T-helper 9 cell (primary cell): ENCODE measurements at places on chromosomes 16 and 17.

DNA sequence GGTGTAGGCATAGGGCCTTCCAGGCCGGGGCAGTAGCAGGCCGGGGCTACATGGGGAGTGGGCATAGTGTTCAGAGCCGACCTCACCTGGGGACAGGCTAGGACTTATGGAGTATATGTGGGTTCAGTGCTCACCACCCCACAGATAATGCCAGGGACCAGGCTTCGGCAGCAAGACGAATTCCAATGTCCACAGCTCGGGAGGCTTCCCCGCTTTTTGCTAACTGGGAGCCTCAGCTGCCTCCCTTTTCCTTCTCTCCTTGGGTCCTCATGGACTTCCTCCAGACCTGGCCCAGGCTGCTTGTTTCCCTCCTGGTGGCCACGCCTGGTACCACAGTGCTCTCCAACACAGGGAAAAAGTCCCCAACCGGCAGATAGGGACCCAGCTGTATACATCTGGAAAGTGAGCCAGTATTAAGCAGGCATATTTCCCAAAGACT is 20.1 kb upstream of the SLC46A1 start:
- DNase-seq = no peak

DNA sequence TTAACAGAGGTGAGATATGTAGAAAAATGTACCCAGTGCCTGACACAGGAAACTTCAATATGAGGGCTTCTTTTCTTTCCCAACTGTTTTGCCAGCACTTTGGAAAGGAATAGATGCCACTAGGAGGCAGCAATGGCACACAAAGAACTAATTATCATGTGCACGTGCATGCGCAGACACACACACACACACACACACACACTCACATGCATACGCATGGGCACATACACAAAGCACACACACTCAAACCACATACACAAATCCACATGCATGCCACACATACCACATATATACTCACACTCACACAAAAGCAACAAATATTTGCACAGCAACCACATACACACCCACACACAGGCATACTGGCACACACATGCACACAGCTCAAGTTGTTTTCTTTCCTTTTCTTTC is 8.8 kb upstream of the CEP112 start:
- DNase-seq = no peak

- DNase-seq = peak; percentile 65
Observed at GRCh38 chr16:4183237-4184037, 58.4 kb downstream of the SRL start.

DNA sequence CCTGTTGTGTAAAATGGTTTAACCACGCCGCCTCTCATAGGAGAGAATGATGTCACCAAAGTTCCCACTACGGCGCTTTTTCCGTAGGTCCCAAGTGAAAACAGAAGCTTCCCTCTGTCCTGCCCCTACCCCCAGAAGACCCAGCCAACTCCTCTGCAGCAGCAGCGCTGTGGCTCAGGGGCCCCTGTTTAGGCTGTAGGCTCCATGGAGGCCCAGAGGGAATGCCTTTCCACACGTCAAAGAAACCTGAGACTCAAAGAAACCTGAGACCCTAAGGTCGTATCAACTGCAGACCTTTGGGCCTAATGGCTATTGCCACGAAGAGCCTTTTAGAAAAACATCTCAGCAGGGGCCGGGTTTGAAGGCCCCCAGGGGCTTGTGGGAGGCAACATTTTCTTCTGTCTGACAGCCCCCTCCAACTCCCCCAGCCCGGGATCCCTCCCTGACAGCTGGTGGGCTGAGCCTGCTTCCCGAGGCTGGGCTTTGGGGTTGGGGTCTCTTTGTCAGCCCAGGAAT is 43.1 kb upstream of the MEAK7 start:
- DNase-seq = no peak

- no peak for DNase-seq
Observed at GRCh38 chr16:680967-681745, 946 bp downstream of the STUB1 start.

- DNase-seq = no peak
Observed at GRCh38 chr17:381516-381915, 28.9 kb upstream of the RPH3AL start.

GRCh38 chr16:56998861-56999260 is 9.5 kb downstream of the NLRC5 start:
- no peak for DNase-seq

GRCh38 chr17:40707745-40708144 is 4.2 kb upstream of the KRT24 start:
- DNase-seq = no peak

DNA sequence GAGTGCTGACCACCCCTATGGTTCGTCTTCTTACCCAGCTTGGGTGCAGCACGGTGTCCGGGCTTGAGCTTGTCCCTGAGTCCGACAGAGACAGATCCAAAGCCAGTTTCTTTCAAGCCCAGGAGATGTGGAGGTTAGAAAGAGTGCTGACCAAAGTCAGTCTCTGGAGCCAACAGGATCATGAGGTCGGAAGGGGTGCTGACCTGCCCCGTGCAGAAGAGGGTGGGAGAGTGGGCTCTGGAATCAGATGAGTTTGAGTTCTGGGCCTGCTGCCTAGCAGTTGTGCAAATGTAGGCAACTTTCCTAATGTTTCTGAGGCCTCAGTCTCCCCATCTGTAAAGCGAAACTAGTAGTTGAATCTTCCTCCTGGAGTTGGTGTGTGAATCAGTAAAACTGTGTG is 24.5 kb downstream of the NKD1 start:
- no peak for DNase-seq

- DNase-seq = peak; percentile 39
Observed at GRCh38 chr16:15650698-15651171, 690 bp downstream of the NDE1 start.

- no peak for DNase-seq
Observed at GRCh38 chr17:80000136-80000535, 35.5 kb downstream of the TBC1D16 start.

DNA sequence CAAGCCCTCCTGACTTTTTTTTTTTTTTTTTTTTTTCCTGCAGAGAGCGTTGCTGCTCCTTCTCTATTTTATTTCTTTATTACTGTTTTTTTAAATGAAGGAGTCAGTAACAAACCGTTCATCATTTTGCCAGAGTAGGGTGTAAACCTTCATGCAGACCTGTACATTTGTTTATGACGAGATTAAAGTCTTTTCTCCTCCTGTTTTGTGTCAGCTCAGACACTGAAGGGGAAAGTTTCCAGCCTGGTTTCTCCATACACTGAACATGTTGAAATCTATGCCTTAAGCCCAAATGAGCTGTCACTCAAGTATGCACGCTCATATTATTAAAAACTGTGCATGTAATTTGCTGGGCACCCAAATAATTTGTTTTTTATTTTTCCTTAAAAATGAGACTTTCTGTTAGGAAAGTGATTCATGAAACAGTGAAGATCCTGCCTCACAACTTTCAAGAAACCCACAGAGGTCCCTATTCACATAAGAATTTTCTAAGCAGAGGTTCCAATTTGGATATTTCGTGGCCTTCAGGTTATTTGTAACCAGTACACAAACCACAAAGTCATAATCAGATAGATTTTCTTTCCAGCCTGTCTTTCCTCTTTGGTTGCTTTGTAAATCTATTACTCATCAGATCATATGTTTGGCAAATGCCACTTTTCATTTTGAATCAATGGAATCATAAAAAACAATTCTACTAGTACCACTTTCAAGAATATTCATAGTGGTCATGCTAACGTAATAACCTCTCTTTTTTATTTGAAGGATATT is 700.3 kb downstream of the MAF start:
- DNase-seq = no peak

GRCh38 chr16:4664538-4665418 is 28.6 kb upstream of the NUDT16L1 start:
- peak; percentile 47 for DNase-seq

DNA sequence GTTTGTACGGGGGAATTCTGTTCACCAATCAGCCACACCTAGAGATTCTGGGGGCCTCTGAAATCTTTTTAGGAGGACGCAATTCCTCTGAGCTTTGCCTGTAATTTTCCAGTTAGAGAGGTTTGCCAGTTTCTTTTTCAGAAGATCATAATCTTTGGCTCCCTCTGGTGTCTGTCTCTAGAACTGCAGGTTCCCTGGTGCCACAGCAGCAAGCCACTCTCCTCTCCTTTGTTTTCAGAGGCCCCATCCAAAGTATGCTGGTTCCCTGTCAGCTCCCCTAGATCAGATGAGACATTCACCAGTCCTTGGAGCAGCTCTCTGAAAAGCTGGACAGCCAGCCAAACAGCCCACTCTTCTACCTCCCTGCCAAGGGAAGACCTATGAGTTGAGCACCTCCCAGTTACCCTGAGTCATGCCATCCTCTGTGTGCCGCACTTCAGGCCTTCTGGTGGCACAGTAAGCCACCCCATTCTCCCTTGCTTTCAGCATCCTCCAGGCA is 36.1 kb downstream of the RNF112 start:
- peak; percentile 66 for DNase-seq

- DNase-seq = peak; percentile 43
Observed at GRCh38 chr17:64130559-64131001, 636 bp upstream of the ERN1 start.

DNA sequence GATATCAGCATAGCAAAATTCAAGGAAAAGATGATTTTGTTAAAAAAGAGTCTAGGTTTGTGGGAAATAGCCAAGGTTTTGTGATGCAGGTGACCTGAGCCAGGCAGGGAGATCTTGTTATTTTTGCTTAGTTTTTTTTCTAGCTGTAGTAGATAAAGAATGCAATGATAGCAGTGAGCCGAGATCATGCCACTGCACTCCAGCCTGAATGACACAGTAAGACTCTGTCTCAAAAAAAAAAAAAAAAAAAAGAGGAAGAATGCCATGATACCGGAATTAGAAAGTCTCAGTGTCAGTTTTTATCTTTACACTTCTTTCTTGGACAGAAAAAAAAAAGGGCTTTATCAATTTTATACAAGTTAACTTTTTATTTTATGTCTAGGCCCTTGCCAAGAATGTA is 27.5 kb downstream of the TMEM238L start:
- no peak for DNase-seq

DNA sequence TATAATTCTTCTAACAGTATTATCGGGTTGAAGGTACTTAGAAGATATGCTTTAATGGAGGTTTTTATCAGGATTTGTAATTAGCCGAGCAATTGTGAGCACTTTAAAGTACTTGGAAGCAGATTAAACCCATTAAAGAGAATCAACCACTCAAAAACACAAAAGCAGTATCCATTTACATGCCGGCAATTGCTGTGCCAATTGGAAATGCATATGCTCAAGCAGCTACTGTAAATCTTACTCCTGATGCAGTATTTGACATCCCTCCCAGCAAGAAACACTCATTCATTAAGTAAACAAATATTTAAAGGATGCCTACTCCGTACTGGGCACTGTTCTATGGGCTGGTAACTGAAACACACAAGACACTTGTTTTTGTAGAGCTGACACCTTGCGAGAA is 11.4 kb upstream of the CCL1 start:
- DNase-seq = no peak

DNA sequence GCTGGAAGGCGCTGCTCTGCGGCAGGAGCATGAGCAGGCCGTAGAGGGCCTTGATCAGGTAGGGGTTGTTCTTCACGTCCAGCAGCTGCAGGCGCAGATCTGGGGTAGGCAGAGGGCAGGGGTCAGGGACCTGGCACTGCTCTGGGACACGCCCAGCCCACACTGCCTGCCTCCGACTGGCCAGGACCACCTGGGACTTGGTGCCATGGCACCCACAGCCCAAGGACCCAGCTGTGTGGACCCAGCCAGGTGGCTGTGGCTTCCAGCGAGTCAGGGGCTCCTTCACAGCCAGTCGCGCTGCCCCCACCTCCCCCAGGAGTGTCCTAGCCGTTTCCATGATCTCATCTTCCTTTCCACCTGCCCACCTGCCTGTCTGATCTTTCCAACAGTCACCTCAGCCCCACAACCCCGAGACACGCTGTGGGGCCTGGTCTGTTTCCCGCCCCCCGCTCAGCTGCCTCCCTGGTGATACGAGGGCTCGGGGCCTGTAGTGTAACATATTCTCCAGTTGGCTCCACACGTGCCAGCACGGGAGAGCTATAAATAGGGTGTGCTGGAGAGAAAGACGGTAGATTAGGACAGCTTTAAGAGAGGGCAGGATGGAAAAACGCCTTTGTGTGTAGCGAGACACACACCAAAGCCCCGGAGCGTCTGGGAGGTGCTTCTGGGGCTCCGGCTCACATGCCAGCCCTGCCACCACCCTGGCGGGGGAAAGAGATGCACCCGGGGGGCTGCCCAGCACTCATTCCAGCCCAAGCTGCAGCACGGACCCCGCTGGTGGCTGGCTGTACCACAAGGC is 7.2 kb upstream of the MTSS2 start:
- DNase-seq = no peak

DNA sequence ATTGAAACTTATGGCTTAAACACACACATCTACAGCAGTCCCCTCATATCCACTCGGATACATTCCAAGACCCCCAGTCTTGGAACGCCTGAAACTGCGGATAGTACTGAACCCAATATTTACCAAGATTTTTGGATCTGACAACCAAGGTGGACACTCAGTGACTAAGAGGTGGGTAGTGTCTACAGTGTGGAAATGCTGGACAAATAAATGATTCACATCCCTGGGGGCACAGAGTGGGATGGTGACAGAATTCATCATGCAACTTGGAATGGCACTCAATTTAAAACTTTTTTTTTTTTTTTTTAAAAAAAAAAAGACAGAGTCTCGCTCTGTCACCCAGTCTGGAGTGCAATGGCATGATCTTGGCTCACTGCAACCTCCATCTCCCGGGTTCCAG is 54.2 kb upstream of the TRAP1 start:
- no peak for DNase-seq

- no peak for DNase-seq
Observed at GRCh38 chr16:73768786-73769203, 527.8 kb upstream of the PSMD7 start.

GRCh38 chr16:79554912-79555311 is 45.6 kb downstream of the MAF start:
- DNase-seq = no peak

DNA sequence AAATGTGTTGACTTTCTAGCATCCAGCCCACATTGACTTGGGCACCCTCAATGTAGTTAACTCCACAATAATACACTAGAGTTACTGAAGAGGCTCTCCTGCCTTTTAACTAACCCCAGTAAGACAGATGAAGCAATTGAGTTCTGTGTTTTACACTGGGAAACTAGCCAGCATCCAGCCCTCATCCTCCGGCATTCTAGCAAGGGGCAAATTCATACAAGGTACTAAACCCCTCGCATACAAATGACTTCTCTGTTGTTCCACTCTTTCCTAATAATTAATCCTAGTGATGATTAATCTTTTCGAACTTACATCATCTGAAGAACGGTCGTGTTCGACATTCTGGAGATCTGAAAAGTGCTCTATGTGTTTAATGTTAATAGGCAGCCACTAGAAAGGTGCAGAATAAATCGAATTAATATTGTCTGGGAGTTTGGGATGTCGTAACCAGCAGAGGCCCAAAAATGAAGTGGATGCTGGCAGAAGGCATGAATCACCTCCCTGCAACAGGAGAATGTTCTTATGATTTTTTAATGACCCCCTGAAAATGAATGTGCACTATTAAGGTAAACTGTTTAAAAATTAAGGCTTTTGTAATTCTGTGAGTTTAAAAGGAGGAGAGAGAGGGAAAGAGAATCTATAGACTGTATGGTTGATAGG is 249.4 kb downstream of the SNX29 start:
- no peak for DNase-seq

- no peak for DNase-seq
Observed at GRCh38 chr17:52546493-52546892, 388.0 kb upstream of the CA10 start.

GRCh38 chr16:86104537-86105048 is 205.6 kb downstream of the IRF8 start:
- no peak for DNase-seq
